ENCODE measurements at places on chromosomes 5 and 9.

DNA sequence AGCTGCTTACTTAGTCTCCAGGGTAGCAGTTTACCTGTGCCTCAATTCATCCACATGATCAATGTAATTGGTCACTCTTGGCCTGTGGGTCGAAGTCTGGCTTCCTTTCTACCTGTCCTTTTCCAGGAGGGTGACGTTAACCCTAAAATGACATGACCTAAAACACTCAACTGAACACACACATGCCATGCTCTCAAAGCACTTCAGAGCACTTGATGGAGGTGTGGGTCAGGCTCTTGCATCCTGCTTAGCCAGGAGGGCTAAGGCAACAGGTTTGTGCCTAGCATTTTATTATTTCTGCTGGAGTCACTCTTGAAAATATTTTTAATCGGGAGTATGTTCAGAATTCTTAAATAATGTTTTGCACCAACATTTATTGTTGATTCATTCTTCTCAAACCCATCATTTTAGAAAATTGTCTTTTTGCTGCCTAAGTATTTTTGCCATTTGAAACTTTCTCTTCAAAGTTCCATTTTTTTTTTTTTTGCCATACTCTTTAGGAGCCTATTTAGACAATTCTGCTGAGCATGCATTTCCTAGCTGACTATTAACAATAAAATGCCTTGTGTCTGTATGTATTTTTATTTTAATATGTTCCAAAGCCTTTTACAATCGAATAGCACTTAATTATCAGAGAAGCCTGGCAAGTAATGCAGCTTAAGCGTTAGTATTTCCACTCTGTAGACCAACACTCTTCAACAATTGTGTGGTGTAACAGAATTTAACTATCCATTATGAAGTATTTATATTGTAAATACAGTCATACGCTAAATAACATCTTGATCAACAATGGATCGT is 59.1 kb downstream of the ATP10B start:
- no peak for DNase-seq

DNA sequence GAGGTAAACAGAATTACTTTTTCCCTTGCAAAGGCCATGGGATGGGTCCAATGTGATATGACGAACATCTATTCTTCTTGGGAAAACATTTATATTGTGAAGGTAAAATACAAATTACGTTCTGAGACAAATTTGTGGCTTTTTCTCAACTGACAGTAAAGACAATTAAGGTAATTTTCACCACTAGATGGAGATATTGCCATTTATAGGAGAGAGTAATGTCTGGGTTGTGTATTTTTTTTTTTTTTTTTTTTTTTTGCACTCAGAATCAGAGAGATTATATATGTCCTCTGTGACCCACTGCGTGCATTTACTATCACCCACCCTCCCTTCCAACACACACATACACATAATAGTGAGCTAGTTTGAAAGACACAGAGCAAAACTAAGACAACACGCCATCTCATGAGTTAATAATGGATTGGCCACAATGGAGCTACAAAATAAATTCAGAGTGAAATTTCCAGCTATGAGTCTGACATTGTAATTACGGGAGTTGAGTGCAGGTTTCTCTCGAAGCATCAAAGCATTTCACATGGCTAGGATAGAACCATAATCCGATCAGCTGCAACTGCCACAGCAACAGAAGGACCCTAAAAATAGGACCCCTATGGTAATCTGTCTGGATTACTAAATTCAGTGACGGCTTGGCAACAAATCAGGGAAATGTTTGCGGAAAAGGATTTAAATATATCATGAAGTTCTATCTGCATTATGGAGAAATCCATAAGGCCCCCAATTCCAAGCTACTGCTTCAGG is 49.2 kb downstream of the ANXA1 start:
- DNase-seq, result peak; percentile 15

- no peak for DNase-seq
Observed at GRCh38 chr9:116952436-116952810, 265.3 kb downstream of the TRIM32 start.

DNA sequence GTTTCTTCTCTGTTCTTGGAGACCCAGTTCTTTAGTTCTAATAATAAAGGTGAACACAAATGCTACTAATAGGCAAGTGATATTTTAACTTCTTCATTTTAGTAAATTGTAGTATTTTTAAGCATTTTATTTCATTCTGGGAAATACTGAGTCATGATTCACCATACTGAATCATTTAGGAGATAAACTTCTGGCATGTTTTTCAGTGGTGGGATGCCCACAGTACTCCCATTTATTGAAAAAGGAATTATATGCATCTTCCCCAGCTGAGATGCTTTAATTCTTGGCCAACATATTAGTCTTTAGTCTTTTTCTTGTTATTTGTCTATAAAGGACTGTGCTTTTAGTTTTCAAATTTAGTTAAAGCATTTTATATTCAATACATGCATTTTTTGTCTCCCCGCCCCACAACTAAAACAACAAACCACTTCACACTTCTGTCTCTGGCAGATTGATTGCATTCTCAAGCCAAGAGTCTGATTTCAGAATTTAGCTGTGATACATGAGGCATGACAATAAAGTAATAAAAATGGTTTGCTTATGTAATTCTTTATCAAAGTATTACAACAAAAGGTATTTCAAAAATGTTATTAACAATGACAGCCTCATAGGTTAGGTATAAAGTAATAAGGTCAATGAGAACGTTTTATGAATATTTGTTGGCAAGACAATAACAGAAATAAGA is 125.2 kb upstream of the CDH18 start:
- no peak for DNase-seq

DNA sequence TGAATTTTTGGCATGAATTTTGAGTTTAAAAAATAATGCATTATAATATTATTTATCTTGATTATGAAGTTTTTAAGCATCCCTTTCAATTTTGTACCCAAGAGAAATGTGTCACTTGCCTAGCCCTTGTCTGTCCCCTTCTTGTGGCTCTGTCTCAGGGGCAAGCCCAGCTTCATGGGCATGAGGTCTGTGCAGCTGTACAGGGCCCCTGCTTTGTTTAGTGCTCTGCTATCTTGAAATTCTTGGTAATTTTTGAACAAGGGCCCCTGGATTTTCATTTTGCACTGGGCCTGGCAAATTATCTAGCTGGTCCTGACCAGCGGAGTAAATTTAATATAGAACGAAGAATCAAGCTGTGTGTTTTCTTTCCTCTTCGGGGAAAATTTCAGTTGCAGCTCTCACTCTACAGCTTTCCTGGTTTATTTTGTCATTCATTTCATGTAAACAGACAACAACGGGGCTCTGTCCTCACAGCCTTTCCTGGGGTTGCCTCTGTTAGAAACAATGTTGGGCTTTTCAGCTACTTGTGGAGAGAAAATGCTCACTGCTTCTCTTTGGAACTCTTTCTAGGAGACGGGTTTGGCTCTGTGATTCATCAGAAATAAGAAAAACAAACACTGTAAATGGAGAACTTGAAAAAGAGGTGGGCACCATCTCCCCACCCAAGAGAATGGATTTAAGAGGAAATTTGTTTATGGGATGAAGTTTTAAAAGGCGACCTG is 41.1 kb downstream of the LIX1 start:
- DNase-seq, result no peak

DNA sequence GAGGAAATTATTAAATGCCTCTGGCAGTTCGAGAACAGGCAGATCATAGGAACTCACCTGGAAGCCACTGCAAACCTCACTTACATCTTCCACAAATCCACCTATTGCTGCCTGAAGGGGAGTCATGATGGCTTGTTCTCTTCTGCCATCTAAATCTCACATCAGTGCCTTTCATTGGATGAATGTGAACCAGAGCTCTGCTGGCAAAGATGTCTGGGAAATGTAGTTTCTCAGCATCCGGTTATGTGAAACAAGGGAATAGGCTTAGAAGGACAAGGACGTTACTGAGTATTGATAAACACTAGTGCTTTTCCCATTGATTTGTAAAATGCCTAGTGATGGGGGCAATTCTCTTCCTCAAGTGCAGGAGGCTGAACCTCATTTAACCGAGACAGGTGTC is 483.3 kb downstream of the ARHGEF28 start:
- peak; percentile 11 for DNase-seq

DNA sequence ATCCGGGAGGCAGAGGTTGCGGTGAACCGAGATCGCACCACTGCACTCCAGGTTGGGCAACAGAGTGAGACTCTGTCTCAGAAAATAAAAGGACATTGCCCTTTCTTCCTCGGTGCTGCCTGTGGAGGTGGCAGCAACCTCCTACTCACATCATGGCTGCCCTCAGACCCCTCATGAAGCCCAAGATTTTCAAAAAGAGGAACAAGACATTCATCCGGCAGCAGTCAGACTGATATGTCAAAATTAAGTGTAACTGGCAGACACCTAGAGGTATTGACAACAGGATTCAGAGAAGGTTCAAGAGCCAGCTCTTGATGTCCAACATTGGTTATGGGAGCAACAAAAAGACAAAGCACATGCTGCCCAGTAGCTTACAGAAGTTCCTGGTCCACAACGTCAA is 12.6 kb upstream of the PAX5 start:
- no peak for DNase-seq

DNA sequence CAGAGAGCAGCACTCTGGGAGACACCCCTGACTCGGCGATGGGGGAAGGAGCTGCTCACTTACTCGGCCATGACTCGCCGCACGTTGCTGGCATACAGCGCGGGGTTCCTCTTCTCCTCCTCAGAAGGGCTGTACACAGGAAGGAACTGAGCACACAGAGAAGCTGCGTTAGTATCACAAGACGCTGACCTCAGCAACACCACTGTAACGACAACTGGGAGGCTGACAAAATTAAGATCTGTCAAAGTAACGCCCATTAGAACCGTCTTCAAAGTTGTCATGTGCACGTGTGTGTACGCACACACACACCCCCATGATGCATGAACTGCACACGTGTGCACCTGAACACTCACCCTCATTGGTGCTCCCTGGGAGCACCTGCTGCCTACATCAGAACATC is 32.1 kb upstream of the SLC6A3 start:
- DNase-seq, result no peak

DNA sequence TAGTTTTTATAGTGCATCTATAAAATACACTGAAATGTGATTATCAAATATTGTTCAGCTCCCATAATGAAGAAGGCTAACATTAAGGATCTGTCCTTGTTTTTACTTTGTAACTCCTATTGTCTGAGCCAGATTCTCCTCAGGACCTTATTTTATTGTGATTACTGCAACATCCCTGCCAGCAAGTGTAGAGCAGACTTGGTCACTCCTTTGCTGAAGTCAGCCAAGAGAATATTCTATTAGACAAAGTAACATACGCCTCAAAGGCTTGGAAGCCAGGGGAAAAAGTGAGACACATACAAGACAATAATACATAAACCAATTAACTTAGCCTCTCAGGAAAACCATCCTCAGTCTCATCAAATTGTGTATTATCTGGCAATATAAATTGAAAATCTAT is 269.6 kb downstream of the ARL15 start:
- no peak for DNase-seq

DNA sequence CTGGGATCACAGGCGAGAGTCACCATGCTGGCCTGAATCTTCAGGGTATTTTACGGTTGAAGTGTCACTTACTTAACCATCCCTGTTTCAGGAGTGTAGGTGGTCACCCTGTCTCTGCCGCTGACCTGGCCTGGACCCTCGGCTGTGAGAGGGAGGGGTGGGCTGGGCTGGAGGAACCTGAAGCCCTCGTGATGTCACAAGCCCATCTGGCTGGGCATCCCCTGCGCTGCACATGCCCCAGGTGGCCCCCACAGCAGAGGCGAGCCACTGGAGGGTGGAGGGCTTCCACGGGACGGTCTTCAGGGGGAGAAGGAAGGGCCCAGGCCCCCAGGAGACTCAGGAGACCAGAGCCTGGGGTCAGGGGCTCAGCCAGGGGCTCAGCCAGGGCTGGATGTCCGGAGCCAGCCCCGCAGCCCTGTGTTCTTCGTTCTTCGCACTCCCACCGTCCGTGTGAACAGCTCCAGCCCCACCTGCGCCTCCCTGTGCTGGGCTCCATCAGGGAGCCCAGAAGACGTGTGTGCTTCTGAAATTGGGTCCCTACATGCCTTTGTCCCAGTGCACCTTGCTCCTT is 7.6 kb upstream of the AHRR start:
- no peak for DNase-seq

GRCh38 chr9:106478727-106479126 is 384.2 kb upstream of the ZNF462 start:
- DNase-seq, result no peak

GRCh38 chr9:86624630-86625029 is 270.4 kb upstream of the TUT7 start:
- no peak for DNase-seq

DNA sequence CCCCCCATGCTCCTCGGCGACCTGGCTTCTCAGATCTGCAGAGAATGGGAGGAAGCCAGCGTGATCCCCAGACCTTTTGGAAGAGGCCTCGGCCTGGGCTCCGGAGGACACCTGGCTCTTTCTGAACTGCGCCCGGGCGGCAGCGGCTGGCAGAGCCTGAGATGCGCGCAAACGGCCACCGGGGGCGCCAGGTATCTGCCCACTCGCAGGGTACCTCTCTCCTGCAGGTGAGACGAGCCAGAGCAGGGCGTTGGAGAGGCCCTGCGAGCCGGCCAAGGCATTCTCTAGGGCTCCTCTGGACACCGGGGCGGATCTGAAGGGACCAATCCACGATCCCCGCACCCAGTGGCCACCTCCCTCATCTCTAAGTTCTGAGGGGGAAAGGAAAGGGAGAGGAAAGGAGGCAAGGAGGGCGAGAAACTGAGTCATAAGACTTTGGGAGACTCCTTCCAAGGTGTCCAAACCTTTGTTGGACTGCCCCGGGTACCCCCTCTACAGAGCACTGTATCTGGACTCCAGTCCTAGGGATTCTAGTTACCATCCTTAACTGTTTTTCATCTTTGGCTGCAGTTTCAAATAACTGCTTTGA is 55.0 kb upstream of the SLC46A2 start:
- peak; percentile 13 for DNase-seq

DNA sequence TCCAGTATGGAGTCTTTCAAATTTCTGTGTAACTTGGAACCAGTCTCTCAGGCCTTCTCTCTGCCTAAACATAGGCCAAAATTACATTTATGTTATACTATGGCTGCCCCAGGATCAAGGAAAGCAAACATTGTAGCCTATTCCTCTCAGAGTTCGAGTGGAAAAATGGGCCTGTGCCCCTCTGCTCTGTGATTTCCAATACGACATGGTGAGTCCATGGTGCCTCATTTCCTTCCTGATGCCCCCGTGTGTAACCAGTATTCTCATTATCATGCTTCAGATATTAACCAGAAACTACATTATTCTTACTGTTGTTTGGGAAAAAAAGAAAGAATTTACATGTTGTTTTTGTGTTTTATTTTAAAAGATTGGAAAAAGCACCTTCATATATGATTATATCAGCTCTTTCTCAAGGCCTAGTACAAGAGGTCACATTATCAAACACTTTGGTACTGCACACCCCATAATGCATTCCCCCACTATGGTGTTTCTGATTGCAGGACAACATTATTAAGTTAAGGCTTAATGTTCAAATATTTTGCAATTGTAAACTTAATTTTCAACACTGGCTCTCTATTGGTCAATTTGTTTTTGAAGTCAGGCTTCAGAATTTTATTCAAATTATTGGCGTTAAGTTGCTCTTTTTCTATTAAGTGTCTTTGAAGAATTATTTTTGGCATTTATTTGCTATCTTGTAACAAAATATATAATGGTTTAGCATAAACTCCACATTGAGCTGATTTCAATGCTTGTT is 151.8 kb upstream of the SLC27A6 start:
- no peak for DNase-seq

Data from NT2/D1 (cell line).